ENCODE measurements at places on chromosomes 16 and 17. TPM values are rescaled to one million over a fixed set of nuclear protein-coding genes. Genes with fewer than 3 reads are reported as not detected.

RPH3AL gene
- 1.2 TPM for total RNA-seq

SPDYE4 gene
- not detected for total RNA-seq

KRT33A gene
- not detected for total RNA-seq

PYCARD gene
- 19.2 TPM for total RNA-seq

MYLK3 gene
- 0.26 TPM for total RNA-seq

OSGIN1 gene
- 3.7 TPM for total RNA-seq

ABCC6 gene
- total RNA-seq = 0.65 TPM

CCT6B gene
- total RNA-seq = 0.52 TPM

LRRC75A gene
- 1.7 TPM for total RNA-seq

CMTM1 gene
- 2.2 TPM for total RNA-seq

Measured in smooth muscle cell of the pulmonary artery (primary cell).